ENCODE measurements at places on chromosomes 3 and 15.

DNA sequence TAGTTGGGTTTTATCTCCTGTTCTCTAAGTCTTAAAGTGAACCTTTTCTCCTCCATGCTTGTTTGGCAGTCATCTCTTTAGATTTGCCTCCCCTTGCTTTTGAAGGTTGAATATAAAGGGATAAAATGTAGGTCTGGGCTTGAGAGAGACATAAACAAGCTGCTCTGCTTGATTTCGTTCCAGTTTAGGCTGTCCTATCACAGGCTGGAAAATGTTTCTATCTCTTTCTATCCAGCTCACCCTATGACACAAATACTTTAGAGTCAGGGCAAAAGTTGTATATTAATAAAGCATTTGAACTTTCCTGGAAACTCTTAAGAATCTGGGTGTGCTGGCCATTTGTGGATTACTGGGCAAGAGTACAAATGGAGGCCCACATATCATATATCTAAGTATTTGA, 29.5 kb upstream of the ZBBX start:
- DNase-seq: no peak

DNA sequence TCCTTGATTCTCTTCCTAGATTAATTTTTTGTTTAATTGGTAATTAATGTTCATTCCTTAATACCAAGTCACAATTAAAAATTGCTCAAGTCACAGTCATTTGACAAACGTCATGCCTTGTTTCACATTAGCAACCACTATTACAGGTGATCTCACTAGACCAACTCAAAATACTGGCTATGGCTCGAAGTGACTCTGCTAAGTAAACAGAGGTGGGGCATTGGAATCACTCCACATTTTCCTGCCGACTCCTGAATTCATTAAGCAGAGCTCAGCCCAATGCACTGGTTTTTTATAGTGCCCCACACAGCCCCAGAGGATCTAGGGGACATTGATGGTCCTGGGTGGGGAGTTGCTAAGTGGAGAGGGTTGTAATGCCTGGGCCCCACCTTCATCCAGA, 201.2 kb upstream of the NSMCE3 start:
- DNase-seq: no peak

DNA sequence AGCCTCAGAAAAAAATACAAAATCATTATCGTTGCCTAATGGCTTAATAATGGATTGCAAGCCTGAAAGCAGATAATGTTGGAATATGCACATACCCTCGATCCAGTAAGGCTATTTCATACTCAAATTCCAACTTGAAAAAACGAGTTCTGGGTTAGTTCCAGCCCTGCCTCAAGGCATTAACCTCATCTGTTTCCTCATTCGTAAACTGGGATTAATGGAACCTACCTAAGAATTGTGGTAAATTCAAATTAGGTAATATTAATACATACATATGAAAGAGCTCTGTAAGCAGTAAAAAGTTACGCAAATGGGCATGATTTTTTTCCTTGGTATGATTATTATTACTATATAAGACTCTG, 107.5 kb downstream of the SRGAP3 start:
- no peak for DNase-seq

DNA sequence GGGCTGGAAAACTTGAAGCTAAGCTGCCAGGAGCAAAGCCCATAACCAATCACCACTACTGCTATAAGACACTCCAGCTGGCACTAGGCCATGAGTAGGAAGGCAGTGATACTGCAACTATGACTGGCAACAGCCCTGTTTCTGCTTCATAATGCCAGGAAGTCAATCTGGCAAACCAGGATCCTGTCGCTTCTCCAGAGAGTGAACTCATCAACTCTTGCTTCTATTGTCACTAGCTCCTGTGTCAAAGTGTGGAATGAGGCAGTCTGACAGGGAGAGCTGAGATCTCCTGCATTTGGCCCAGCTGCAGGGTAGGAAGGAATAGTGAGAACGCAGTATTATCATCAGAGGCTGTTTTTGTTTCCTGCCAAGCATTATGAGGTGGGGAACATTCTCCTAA, 105.3 kb downstream of the CTNNB1 start:
- no peak for DNase-seq

DNA sequence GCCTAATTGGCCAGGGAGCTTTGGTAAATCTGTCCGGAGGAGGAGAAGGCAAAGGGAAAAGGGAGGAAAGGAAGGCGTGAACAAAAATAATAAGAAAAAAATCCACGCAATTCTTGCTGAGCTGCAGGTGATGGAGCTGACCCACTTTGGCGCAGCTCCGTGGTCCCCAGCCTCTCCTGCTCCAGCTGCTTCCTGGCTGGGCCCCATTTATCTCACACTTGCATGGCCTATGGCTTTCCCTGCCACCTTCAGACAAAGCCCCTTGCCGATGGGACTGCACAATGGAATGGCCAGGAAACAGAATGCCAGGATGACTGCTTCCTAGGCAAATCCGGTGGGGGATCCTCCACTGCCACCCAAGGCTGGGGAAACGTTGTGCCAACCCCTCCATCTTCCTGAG, 6.9 kb downstream of the INSYN1 start:
- DNase-seq: no peak

DNA sequence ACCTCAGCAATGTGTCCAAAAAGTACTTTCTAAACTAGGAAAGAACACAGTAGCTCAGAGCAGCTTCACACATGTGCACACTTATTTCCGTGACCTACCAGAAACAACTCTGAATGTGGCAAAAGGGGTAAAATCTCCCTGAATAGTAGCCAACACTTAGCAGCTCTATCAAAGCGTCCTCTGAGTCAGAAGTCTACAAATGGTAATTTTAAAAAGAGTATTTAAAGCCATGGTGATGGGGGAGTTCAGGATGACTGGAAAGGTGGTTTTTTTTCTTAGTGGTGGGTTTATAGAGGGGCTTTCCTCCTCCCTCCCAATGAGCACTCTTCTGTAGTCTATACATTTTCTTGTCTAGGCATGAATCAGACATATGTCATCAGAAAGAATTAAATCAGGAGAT, 223.8 kb upstream of the PRICKLE2 start:
- no peak for DNase-seq

DNA sequence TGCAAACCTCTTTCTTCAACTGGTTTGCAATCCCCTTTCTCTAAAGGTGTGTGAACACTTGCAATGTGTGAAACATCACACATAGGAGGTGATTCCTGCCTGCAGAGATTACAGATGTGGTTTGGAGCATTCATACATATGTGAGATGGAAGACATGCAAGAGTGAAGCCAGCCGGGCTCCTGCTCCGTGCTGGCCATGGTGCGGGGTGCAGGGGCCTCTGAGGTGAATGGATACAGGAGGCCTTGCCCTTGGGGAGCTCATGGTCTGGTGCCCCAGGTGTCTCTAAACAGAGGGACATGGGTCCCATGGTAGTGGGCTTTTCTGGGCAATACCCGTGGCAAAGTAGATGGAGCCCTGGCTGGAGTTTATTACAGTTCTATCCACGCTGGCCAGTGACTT, 6.0 kb downstream of the SLC6A11 start:
- DNase-seq: no peak

DNA sequence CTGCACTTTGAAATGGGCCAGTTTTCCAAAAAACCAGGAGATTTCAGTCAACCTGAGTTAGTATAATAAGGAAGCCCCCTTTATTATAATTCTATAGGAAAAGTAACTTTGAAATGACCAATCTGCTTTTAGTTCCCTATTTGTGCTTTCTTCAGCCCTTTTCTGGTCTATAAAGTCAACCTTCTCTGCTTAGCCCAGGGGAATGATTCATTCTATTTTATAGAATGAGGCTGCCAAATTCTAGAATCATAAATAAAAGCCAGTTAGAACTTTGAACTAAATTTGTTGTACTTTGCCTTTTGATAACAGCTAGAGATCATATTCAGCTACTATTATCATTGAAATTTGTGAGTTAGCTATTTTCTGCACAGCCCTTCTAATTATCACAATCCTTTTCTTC, 24.7 kb downstream of the CIP2A start:
- DNase-seq: no peak

DNA sequence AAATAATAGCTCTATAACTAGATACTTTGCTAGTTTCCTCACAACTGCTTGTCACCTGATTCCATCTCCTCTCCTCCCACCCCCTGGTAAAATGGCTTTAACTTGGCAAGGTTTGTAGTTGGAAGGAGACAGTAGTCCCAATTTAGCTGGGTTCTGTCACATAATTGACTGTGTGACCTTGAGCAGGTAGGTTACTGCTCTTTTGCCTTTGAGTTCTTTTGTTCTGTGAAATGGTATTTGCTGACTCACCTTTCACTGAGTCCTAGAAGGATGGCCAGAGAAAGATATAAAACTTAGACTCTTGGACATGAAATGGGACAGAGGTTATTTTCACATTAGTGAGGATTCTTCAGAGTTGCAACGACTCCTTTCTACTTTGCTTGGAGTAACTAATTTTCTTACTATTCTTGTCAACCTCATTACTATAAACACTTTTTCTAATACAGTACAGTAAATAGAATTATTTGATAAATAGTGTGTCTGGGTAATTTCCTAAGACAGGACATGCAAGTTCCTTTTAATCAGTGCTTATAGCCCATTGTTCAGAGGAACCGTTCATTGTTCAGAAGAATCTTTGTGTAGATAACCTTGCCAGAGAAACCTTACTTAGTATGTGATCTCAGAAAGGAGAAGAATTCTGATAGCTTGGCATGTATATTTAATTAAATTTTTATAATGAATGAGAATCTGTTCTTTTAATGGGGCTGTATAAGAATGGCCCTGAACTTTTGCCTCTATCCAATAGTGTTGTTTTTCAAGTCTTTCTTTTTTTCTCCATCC, 14.3 kb downstream of the AKAP13 start:
- no peak for DNase-seq

- no peak for DNase-seq
Observed at GRCh38 chr3:178443634-178444033, 92.6 kb upstream of the KCNMB2 start.

DNA sequence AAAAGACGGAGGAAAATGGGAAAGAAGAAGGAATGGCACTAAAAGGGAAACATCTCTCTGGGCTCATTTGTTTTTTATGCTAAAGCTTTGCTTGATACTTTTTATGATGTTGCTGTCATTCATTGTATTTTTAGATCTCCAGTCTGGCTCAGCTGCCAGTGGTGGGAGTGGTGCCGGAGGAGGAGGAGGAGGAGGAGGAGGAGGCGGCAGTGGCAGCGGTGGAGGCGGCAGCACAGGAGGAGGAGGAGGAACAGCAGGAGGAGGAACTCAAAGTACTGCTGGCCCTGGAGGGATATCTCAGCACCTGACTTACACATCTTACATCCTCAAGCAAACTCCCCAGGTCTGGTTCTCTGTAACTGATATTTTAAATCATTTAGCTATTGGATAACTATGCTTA, 49.6 kb downstream of the MAP6D1 start:
- DNase-seq: no peak
